DMS79 treated with DMSO at 0.1 percent for 48 hours (cell line): ENCODE measurements at places on chromosomes 16 and 17.

DNA sequence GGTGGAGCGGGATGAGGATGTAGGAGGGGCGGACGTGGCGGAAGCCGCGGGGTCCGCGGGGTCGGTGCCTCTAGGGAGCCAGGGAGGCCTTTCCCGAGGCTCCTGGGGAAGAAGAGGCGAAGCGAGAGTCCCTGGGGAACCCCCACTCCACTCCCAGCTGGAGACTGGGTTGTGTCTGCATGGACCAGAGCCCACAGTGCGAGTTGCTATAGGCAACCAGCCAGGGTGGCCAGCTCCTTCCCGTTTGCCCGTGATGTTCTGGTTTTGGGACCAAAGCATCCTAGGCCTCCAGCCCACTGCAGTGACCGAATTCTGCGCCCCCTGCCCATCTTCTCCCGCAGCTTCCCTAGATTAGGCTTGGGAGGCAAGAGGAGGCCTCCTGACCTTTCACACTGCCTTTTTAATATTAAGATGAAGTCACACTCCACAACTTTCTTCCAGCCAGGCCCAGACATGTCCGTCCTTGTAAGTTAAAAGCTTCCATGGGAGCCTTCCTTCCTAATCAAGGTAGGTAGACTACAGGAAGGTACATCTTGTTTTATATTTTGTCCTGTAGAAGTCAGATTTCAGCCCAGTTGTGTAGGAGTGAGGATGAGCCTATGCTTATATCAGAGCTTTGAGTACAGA is 469 bp downstream of the AMZ2 start:
- peak; percentile 13 for DNase-seq

DNA sequence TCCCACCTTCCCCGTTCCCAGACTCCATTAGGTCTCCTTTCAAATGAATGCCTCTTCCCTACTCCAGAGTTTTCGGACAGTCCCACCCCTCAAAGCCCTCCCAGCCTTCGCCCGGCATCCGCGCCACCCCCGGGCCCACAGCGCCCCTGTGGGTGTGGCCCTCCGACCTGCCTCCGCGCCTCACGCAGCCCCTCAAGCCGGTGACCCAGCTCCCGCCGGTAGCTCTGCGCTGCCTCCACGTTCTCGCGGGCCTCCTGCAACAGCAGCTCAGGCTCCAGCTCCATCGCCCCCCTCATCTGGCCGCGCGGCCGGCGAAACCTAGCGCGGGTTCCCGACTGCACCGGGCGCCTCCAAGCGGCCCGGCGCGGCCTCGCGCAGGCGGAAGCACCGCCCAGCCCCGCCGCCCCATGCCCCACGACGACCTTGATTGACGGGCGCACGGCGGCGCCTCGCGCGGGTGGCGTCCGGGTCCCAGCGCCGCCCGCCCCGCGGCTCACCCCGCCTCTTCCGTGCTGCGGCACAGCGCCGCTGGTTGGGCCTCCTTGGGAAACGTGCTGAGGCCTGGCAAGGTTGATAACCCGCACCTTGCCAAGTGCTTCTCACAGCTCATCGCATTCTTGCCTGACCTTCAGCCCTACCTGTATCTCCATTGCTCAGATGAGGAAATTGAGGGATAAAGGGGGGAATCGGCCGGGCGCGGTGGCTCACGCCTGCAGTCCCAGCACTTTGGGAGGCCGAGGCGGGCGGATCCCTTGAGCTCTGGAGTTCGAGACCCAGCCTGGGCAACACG is at the start of gene CRLF3:
Gene CRLF3, minus strand, starts transcription at position 337 of the 790 bp plus-strand sequence. Its CDS starts 41 bp downstream, at position 296.
- peak; percentile 75 for DNase-seq

DNA sequence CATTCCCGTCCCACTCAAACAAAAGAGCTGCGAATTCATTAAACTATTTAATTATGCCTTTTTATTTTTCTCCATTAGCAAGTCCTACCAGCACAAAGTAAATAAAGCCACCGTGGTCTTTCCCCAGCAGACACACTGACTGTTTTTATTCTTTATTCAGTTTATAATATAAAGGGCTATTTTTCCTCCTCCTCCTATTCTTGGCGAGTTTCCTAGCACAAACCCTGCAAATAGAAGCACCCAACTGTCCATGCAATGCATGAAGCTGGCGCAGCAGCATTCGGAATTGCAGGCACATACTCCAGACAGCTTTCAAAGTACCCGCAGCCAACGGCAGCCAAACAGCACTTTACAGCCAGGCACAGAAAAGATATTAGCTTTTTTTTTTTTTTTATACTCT is 583.4 kb upstream of the PSMD7 start:
- DNase-seq, result peak; percentile 20

DNA sequence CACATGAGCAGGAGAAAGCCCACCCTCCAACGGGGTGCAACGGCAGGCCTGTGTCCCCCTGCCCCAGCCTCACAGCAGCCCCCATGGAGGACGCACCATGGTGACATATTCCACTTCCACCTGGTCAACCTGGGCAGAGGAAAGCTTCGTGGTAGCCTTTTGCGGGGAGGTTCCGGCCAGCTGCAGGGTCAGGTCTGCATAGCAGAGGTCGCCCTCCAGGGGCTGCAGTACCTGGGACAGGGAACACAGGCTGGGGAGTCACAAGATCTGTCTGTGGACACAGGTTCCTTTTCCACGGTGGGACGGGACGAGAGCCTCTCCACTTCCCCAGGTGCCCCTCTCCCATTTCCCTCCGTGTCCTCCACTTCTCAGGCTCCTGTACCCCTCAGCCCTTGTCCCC is 17.1 kb downstream of the CD300LF start:
- DNase-seq, result no peak

DNA sequence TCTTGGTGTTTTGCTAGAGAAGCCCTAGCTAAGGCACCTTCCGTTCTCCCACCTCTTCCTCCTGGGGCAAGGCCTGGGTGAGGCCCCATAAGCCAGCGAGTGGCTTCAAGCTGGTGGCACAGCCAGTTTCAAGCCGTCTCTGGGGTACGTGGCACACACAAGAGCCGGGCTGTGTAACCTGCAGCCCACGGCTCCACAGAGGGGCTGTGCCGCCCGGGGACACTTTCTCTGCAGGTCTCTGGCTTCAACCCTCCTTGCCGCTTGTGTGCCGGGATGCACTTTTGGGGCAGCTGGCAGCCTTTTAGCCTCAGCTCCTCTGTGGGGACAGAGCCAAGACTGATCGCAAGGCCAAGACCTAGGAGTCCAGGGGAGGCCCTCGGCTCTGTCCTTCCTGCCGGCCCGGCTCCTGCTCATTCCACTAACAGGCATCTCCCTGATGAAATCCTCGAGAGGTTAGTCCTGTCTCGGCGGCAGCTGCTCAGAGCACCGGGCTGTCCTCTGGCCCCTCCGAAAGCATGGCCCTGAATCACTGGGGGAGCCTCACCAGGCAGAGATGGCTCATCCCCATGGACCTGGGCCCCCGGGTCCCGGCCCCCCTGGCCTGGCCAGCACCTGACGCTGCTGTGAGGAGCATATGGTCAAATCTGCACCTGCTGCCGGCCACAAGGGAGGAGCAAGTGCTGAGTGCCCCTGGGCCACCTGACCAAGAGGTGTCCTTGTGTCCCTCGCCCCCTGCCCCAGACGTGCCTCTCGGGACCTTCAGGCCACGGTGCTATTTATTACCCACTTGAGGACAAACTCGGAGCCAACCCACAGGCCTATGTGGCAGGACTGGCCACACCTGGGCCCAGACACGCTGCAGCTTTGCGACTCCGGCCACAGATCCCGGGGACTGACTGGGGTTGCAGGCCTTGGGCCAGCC is 98.5 kb downstream of the METRNL start:
- DNase-seq, result no peak

GRCh38 chr16:16093628-16094332 is 129.5 kb downstream of the ABCC6 start:
- no peak for DNase-seq

- DNase-seq, result peak; percentile 44
These were observed 17.6 kb downstream of the SRCIN1 start for GRCh38 chr17:38587947-38588787.

DNA sequence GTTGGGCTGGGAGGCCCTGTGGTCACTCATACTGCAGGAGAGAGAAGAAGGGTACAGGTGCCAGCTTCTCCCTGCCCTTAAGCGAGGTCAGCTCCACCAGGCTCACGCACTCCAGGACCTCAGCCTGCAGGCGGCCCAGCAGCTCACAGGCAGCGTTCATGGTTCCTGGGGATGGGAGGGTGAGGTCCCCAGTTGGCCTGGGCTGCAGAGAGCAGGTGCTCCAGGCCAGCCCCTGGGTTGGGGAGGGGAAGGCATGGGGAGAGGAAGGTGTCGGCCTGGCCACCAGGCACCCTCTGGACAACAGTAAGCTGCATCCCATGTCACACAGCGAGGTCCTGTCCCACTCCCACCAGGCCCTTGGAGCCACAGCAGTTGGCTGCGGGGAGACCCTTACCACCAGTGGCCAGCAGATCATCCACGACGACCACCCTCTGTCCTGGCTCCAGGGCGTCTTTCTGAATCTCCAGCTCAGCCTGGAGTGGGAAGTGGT is 2.0 kb downstream of the APRT start:
- DNase-seq, result no peak

GRCh38 chr17:75241502-75241901 is 19.9 kb downstream of the GGA3 start:
- DNase-seq, result no peak

- no peak for DNase-seq
These were observed 229.8 kb downstream of the CPPED1 start for GRCh38 chr16:12573730-12574383.

DNA sequence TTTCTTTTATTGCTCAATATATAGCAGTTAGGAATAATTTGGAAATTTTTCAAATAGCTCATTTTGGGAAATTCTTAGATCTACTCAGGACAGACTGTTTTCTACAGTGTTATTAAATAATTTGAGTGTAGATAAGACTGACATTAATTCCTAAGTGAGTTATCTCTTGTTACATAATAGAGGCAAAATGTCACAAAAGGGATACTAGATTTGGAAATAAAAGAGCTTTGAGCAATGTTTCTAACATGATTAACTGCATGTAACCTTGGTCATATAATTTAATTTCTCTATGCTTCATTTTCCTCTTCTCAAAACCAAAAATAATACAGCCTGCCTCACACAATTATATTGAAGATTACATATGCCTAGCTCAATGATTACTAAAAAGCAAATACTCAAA is 16.3 kb upstream of the KIF2B start:
- DNase-seq, result no peak

DNA sequence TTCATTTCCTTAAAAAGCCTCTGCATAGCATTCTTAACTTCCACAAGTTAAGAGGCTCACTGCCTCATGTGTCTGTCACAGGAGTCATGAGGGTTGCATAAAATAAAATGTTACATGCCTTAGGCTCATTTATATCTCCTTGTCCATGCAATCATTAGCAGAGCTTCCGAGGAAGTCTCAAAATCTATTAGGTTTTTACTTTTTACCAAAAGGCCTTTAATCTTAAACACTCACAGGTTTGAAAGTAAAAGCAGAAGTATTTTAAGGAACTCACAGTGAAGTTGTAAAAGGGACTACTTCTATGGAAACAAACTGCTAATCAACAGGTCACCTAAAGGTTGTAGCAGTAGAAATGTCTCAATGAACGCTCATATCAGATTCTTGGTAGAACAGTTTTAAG is 5.2 kb upstream of the ATP6V0A1 start:
- no peak for DNase-seq

- DNase-seq, result no peak
These were observed 848.6 kb upstream of the RBFOX1 start for GRCh38 chr16:6484081-6484480.

DNA sequence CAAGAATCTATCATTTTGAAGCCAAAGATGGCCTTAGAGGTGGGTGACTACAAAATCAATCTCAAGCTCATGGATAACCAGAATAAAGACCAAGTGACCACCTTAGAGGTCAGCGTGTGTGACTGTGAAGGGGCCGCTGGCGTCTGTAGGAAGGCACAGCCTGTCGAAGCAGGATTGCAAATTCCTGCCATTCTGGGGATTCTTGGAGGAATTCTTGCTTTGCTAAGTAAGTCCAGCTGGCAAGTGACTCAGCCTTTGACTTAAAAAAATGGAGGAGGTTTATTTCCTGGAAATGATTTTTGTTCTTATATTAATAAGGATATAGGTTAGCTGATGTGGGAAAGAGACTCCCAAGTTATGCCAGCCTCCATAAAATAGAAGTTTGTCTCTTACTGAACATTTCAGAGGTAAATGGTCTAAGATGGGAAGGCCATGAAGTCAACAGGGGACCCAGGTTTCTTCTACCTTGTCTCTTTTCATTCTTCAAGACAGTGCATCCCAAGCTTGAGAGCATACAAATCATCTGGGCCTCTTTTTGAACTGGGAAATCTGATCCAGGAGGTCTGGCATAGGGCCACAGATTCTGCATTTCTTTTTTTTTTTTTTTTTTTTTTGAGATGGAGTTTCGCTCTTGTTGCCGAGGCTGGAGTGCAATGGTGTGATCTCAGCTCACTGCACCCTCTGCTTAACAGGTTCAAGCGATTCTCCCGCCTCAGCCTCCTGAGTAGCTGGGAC is 19.8 kb upstream of the TANGO6 start:
- DNase-seq, result no peak

GRCh38 chr17:8475781-8476180 is 40.1 kb downstream of the NDEL1 start:
- no peak for DNase-seq

GRCh38 chr17:18937981-18938691 is 13.8 kb upstream of the SLC5A10 start:
- no peak for DNase-seq

GRCh38 chr17:31008374-31009041 is 37.7 kb downstream of the RNF135 start:
- DNase-seq, result peak; percentile 57

DNA sequence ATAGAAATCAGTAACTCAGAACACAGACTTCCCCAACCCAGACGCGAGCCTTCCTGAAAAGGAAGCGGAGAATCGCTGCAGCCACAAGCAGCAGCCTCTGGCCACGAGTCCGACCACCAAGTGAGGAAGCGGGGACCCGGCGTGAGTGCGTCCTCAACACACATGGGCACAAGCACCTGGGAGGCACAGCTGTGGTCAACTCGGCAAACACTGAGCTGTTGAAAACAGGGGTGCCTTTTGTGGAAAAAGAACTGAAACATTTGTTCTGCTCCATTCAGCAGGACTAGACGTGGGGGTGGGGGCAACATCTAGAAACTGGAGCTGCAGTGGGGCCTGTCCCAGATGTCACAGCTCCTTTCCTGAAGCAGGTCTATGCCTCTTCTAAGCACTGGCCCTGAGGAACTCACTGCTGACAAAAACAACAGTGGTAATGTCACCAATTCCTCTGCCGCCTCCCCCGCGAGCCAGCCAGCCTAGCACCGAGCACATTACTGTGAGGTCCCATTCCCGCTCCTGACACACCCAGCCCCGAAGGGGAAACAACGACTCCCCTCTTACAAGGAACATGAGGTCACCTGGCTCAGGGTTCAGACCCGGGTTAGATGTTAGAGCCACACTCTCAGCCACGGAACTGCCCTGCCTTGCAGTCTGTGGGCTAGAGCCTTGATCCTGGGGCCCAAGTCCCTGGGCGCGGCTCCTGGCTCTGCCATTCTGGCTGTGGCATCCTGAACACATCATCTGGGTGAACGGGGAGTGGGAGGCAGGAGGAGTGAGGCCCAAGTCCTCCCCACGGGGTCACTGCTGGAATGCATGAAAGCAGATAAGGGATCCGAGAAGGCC is 29.0 kb downstream of the KDM8 start:
- DNase-seq, result no peak

DNA sequence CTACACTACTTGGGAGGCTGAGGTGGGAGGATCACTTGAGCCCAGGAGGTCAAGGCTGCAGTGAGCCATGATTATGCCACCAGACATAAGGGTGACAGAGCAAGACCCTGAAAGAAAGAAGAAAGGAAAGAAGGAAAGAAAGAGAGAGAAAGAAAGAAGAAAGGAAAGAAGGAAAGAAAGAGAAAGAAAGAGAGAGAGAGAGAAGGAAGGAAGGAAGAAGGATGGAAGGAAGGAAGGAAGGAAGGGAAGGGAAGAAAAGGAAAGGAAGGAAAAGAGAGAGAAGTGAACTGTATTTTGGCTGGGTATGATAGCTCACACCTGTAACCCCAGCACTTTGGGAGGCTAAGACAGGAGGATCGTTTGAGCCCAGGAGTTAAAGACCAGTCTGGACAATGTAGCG is 24.3 kb upstream of the PYY start:
- DNase-seq, result no peak
